CD4-positive, alpha-beta memory T cell (primary cell): ENCODE measurements at places on chromosomes 4 and X. TPM values are rescaled to one million over a fixed set of nuclear protein-coding genes. Genes with fewer than 3 reads are reported as not detected.

The OPHN1 gene
- 0.44 TPM for total RNA-seq

The LNX1 gene
- not detected for total RNA-seq

GRCh38 chrX:1213971-1214370 lies 1.5 kb upstream of the CRLF2 start:
- no peaks in the 10 kb centered on the region for H3K36me3 ChIP-seq
- H3K27me3 ChIP-seq: no peaks in the 10 kb centered on the region
- H3K4me3 ChIP-seq: no peak overlapping the region
- H3K27ac ChIP-seq: no peak overlapping the region
- H3K4me1 ChIP-seq: peaks cover 10% of the 10 kb centered on the region

DNA sequence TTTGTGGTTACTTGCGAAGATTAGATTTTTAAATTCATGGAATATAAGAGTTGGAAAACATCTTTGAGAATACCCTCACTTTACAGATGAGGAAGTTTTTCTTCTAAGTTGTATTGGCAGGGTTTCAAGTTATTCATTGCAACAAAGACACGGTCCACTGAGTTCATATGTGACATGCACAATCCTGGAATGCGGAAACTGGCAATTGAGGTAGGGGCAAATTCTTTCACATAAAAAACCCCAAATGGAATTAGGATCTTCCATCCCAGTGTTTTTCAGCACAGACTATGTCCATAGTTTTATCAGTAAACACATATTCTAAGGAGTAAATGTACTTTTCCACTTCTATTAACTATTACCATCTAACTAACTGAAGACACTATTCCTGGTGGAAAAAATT lies 81.8 kb upstream of the NAP1L5 start:
- H3K27me3 ChIP-seq: no peaks in the 10 kb centered on the region
- H3K4me1 ChIP-seq: no peaks in the 10 kb centered on the region
- no peak overlapping the region for H3K27ac ChIP-seq
- DNase-seq: no peak
- H3K36me3 ChIP-seq: no peaks in the 10 kb centered on the region
- no peak overlapping the region for H3K4me3 ChIP-seq

GRCh38 chr4:116243431-116243830 lies 841.9 kb downstream of the TRAM1L1 start:
- H3K4me3 ChIP-seq: no peak overlapping the region
- DNase-seq: no peak
- H3K27me3 ChIP-seq: no peaks in the 10 kb centered on the region
- no peak overlapping the region for H3K27ac ChIP-seq
- no peaks in the 10 kb centered on the region for H3K36me3 ChIP-seq

DNA sequence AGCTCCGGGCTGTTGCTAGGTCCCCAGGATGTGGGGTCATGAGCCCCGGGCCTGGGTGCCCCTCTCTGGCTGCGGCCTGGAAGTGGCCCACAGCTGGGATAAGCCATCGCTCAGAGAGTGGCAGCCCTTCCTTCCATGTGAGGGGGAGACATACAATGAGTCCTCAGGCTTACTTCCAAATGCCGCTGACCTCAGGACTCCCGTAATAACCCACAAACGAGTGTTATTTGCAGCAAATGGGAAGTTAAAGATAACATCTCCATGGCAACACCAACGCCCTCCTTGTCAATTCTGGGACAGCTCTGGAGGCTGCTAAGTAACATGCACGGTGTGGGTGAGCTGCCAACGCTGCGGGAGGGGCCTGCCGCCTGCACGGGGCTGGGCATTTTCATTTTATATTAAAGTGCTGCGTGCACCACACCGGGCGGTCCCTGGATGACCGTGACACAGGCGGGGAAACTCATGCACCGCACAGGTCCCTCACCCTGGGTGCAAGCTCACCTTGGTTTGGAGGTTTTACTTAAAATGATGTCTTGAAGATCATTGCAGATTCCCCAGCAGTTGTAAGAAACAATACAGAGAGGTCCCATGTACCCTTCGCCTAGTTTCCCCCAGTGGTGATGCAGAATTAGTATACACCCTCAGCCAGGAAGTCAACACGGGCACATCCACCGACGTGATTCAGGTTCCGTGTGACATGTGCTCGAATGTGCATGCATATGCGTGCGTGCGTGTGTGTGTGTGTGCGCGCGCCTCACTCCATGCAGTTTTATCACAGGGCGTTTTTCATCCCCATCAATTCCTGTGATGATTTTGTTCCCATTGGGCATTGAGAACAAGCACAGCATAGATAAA lies 79.4 kb downstream of the ABLIM2 start:
- H3K36me3 ChIP-seq: no peaks in the 10 kb centered on the region
- no peak overlapping the region for H3K4me3 ChIP-seq
- H3K27ac ChIP-seq: no peak overlapping the region

DNA sequence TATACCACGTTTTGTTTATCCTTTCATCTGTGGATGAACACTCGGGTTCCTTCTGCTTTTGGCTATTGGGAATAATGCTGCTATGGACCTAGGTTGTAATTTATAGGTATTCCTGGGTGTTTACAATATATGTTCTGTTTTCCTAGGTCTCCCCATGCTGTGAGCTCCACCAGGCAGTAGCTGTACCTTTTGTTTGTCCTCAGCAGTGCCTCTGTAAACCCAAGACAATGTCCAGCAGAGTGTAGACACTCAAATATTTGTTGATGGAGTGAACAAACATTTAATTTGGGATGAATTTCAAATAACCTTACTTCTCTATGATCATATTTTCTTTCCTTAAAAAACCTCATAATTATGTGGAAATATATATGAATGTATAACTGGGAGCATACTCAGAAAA lies 259.5 kb upstream of the BOD1L1 start:
- no peaks in the 10 kb centered on the region for H3K4me1 ChIP-seq
- no peaks in the 10 kb centered on the region for H3K27me3 ChIP-seq
- no peaks in the 10 kb centered on the region for H3K36me3 ChIP-seq

DNA sequence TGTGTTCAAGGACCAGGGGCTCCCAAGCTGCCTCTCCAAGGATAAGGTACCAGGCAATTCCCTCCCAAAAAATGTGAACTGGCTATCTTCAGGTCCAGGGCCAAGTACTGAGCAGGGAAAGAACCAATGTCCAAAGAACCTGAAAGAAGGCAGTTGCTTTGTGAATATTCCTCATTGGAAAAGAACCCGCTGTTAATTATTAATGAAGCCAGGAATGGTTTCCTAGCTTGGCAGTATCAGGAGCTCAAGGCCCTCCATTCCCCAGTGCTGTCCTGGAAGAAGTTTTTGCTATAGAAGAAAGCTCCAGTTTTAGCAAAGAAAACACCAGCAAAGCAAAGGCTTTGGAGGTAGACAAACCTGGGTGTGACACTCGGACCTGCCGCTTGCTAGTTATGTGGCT lies 130.0 kb upstream of the MBNL3 start:
- no peak overlapping the region for H3K4me3 ChIP-seq
- no peaks in the 10 kb centered on the region for H3K27me3 ChIP-seq
- H3K4me1 ChIP-seq: no peaks in the 10 kb centered on the region
- DNase-seq: no peak

The SULT1E1 gene
- total RNA-seq: not detected

The ODAPH gene
- not detected for total RNA-seq

GRCh38 chr4:41989994-41990364 lies 351 bp upstream of the SLC30A9 start:
- no peaks in the 10 kb centered on the region for H3K36me3 ChIP-seq
- DNase-seq: no peak
- H3K4me1 ChIP-seq: peaks cover 32% of the 10 kb centered on the region
- H3K4me3 ChIP-seq: peak overlapping the region; percentile 67
- no peaks in the 10 kb centered on the region for H3K27me3 ChIP-seq
- H3K27ac ChIP-seq: peak overlapping the region; percentile 86

DNA sequence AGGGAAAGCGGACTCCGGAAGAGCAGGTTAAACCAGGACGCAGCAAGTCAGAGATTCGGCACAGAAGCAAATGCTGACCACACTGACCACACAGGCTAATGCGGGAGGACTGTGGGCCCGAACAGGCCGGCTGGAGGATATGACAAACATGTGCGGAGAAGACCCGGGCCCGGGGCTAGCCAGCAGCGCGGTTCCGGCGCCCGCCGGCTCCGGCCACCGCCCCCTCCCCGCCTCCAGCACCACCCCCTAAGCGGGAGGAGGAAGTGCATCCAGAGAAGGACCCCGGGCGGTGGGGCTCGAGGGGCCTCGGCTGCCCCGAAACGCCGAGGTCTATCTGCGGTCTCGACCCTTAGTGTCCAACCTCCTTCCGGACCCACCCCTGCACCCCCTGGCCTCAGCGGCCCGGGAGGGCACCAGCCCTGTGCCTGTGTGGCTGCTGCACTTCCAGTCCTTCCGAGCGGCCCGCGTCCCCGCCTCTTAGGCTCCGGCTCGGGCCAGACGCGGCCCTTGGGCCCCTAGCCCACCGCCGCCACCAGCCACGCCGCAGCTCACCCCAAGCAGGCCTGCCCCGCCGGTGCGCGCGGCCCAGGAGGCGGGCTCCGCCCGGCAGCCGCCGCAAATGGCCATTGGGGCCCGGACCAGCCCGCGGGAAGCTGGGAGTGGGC lies 2.1 kb downstream of the ELOVL6 start:
- no peaks in the 10 kb centered on the region for H3K36me3 ChIP-seq
- H3K27me3 ChIP-seq: no peaks in the 10 kb centered on the region
- H3K4me1 ChIP-seq: peaks cover 27% of the 10 kb centered on the region
- H3K4me3 ChIP-seq: peak overlapping the region; percentile 67
- H3K27ac ChIP-seq: peak overlapping the region; percentile 74

DNA sequence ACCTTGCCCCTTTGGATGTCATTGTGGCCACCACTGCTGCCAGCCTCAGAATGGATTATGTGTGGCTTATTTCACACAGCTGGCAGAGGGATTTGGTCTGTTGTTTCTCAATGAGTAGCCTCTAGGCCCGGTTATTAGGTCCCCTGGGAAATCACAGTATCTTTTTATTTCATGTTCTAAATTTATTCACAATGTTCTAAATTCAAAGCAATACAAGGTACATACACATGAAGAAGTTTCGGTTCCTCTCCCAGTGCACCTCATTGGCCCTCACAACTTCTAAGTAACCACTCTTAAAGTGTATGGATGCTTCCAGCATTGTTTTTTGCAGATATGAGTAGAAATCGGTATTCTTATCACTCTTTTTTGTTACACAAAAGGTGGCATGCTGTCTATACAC lies 262.7 kb downstream of the RCHY1 start:
- H3K4me3 ChIP-seq: no peak overlapping the region
- no peaks in the 10 kb centered on the region for H3K36me3 ChIP-seq
- H3K27me3 ChIP-seq: no peaks in the 10 kb centered on the region
- H3K4me1 ChIP-seq: no peaks in the 10 kb centered on the region

DNA sequence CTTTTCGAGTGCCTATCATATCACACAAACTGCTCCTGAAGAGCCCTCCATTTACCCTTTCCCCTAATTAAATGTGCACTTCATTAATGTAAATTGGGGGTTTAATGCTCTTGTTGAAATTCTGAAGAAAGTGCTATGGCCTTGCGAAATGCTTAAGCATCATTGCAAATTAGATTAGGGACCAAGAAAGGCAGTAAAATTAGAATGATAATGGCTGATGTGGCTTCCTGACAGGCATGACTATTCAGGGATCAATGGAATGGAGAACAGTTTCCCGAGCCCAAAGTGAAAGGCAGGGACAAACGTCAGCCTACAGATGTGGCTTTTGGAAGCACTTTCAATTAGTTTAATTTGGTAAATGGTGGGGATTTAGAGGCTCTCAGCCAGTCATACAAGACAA lies 120.1 kb downstream of the NKX6-1 start:
- H3K36me3 ChIP-seq: no peaks in the 10 kb centered on the region
- DNase-seq: no peak
- no peaks in the 10 kb centered on the region for H3K27me3 ChIP-seq
- H3K4me3 ChIP-seq: no peak overlapping the region
- H3K4me1 ChIP-seq: no peaks in the 10 kb centered on the region

DNA sequence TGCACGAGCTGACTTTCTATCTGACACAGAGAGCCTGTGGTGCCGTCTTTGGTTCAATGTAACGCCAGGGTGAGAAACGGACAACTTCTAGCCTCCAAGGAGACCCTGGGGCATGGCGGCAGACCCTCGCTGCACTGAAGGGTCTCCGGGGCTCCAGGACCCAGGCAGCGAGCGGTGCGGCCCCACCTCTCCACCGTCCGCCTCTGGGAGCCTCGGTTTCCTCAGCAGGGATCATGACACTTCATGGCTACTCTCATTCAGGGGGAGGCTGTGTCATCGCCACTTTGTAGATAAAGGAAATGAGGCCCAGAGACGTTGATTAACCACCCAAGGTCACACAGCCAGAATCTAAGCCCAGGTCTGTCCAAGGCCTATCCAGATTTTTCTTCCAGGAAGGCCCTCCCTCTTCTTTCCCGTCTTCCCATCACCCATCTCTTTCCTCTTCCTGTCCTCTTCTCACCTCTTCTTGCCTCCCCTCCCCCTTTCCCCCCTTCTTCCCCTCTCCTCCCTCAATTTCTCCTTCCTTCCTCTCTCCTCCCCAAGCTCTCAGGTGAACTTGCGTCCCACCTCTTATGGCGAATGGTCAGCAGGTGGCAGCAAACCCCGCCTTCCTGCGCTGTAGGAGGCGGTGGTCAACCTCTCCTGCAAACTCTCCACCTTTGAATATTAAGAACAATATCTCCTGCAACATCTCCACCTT lies 69.3 kb upstream of the HMX1 start:
- H3K4me1 ChIP-seq: no peaks in the 10 kb centered on the region
- H3K27ac ChIP-seq: no peak overlapping the region
- H3K36me3 ChIP-seq: no peaks in the 10 kb centered on the region

The IL3RA gene
- total RNA-seq: not detected

- H3K27me3 ChIP-seq: no peaks in the 10 kb centered on the region
- no peaks in the 10 kb centered on the region for H3K4me1 ChIP-seq
- H3K27ac ChIP-seq: no peak overlapping the region
Measured at GRCh38 chr4:48360285-48361011, 19.1 kb downstream of the SLAIN2 start.

- peaks cover 9% of the 10 kb centered on the region for H3K27me3 ChIP-seq
- no peak overlapping the region for H3K27ac ChIP-seq
- DNase-seq: no peak
- H3K4me3 ChIP-seq: no peak overlapping the region
Measured at GRCh38 chr4:11424000-11424399, 4.7 kb downstream of the HS3ST1 start.

- no peaks in the 10 kb centered on the region for H3K27me3 ChIP-seq
- H3K36me3 ChIP-seq: no peaks in the 10 kb centered on the region
- H3K4me1 ChIP-seq: peaks cover 8% of the 10 kb centered on the region
- DNase-seq: no peak
- no peak overlapping the region for H3K27ac ChIP-seq
- H3K4me3 ChIP-seq: no peak overlapping the region
Measured at GRCh38 chrX:19986531-19986930, 4.3 kb downstream of the BCLAF3 start.
